ENCODE measurements at places on chromosomes 5 and 9.

DNA sequence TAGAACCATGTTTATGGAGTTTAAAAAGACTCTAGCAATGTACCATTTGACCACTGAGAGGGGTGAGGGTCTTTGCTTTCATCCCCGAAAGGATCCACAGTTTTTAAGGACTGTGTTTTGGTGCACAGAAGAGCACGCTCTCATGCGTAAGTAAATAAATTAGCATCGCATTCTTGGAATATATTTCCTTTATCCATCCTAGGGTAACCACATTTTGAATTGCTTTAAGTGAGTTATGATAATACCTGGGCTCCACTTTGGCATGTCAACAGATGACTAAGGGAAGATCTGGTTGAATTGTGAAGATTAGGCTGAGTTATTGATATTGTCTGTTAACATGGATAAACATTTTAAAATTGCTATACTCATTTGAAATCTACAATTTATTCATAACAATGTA is 89.4 kb upstream of the EDIL3 start:
- DNase-seq: no peak

DNA sequence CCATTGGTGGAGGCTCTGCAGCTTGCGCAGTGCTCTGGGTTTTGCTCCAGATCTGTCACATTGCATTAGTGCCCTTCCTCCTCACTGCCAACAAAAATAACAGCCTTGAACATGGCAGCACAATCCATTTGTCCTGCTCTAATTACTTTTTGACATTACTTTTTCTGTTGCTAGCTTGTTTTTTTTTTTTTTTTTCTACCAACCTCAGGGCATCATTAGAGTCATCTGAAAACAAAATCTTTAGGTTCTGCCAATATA is 117.5 kb upstream of the NR5A1 start:
- no peak for DNase-seq

GRCh38 chr9:100021931-100022330 is 76.9 kb downstream of the ERP44 start:
- DNase-seq: no peak

DNA sequence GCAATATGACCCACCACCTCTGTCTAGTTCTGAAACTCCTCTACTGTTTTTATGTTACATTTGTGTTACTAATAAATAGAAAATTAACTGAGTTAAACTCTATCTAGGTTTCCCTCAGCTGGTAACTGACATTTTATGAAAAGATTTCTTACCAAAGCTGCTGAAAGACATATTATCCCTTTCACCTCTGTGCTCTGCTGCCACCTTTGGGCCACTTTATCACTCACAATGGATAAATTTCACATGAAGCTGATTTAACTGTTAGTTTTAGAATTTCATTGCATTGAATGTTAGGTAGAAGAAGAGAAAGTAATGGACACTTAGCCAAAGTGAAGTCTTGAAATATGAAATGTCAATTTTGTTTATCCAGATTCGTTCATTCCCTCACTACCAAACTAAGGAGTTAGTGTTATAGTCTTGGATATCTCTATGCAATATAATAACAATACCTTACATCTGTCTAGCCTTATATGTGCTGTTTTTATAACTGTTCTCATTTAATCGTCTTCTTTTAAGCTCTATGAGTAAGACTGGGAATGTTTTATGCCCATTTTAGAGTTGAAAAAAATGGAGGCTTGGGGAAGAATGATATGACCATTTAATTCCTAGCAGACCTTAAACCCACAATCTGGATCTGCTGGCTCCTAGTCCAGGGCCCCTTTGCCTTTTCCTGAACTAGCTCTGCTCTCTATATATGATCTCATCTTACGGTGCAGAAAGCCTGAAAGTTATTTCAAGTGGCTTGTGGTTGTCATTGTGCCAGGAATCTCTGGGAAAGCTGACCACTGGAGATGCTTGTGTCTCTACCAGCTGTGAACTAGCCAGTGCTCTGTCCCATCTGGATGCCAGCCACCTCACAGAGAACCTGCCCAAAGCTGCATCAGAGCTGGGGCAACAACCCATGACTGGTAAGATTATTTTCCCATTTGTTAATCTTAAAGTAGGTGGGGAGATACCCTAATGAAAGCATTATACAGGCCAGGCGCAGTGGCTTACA is 97.1 kb downstream of the GOLPH3 start:
- DNase-seq: no peak

GRCh38 chr9:106934442-106935238 is 71.7 kb downstream of the ZNF462 start:
- no peak for DNase-seq

DNA sequence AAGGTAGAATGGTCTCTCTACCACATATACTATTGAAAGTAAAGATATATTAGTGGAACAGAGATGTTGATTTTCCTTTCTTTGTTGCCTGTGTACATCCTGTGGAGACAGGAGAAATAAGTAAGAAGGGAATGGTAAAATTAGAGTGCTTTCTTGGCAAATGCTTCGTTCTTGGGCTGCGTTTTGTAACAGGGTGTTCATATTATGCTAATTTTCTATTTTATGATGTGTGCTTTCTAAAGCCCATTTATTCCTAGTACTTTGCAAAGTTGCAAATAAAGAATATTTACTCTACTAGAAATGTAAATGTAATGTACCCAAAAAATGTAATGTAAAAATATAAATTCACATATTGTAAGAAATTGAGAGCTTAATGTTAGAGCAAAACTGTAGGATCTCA is 40.5 kb upstream of the RIOK2 start:
- DNase-seq: no peak

DNA sequence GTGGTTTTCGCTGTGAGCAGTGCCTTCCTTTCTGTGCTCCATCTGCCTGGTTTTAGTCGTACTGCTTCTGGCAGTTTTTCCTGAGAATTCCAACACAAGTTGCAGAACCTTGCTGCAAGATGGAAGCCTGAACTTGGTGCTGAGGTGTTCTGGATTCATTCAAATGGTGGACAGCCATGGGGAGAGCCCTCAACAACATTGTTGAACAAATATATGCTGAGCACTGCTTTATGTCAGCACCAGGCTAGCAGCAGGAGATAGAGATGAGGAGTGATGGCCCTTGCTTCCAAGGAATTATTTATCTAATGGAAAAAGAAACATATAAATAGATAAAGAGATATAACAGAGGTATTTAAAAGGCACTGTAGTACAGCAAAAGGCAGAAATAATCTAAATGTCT is 7.3 kb upstream of the RPS6 start:
- no peak for DNase-seq

DNA sequence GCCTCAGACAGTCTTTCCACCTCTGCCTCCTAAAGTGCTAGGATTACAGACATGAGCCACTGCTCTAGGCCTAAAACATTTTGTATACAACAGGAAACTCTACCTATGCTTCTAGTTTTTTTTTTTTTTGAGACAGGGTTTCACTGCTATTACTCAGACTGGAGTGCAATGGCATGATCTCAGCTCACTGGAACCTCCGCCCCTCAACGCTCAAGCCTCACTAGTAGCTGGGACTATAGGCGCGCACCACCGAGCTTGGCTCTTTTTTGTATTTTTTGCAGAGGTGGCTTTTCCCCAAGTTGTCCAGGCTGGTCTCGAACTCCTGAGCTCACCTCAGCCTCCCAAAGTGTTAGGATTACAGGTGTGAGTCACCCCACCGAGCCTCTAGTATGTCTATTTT is 5.4 kb downstream of the HSPA9 start:
- no peak for DNase-seq

Data from activated CD4-positive, CD25-positive, alpha-beta regulatory T cell (primary cell).